AG09319 (cell line): ENCODE measurements at places on chromosomes 16 and 17.

- no peak for DNase-seq
Measured at GRCh38 chr17:19744922-19745757, 3.0 kb downstream of the ALDH3A1 start.

DNA sequence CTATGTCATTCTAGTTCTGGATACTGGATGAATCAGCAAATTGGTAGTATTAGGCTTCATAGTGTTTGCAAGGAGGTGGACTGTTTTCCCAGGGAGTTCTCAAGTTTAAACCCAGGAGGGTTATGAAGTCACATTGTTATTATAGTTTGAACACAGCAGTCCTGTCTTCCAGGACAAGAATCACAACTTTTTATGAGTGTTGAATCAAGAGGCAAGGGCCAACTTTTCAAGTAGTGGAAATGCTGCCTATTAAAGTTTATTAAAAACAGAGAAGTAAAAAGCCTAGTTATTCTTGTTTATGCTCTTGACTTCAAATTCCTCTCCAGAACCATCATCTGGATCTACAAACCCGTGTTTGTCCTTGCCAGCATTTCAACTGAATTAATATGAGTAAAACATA is 86.3 kb upstream of the GOT2 start:
- no peak for DNase-seq

- DNase-seq: no peak
Measured at GRCh38 chr16:49081086-49081485, 200.6 kb downstream of the CBLN1 start.

DNA sequence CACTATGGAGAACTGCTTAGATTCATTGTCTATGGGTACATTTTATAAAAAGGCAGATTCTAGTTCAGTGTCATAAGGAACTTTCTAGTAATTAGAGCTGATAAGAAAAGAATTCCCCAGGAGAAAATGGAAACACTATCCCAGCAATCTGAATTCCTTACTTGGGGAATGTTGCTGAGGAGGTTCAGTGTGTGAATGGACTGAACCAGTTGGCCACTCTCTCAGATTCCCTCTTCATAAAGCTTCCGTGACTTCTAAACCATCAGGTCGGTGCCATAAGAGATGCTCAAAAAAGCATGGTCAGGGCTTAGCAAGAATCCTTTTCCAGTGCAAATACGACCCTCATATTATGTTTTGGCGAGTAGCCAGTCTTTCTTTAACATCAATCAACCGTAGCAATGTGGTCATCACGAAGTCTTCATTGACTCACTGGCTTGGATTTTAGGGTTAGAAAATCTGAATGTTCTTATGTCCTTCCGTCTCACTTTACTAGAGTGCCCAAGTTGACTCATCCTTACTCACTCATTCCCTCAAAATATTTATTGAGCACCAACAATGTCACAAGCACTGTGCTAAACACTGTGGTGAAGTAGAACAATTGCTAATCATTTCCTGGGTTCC is 102.7 kb upstream of the HLF start:
- no peak for DNase-seq

GRCh38 chr16:83269541-83269940 is 538.2 kb upstream of the HSBP1 start:
- DNase-seq: no peak

DNA sequence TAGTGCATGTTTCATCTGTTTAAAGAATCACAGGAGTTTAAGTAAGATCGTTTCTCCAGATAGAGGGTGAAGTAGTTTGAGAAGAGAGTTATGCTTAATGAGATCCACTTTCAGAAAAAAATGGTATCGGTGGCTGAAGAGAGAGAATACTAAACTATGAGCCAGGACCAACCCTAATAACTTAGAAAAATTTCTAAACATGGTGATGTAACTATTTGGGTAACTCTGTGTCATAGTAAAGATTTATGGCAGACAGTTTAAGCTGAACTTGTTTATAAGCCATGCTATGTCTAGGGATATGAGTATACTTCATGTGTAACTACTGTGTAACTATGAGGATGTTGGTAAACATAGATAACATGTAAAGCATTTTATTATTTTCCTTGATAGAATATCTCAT is 489.5 kb downstream of the KCNJ2 start:
- no peak for DNase-seq

- no peak for DNase-seq
Measured at GRCh38 chr16:75443298-75443697, 10.0 kb upstream of the CFDP1 start.

GRCh38 chr16:7585705-7586104 is 253.1 kb downstream of the RBFOX1 start:
- no peak for DNase-seq
